ENCODE measurements at places on chromosomes 13 and 19. TPM values are rescaled to one million over a fixed set of nuclear protein-coding genes. Genes with fewer than 3 reads are reported as not detected.

DNA sequence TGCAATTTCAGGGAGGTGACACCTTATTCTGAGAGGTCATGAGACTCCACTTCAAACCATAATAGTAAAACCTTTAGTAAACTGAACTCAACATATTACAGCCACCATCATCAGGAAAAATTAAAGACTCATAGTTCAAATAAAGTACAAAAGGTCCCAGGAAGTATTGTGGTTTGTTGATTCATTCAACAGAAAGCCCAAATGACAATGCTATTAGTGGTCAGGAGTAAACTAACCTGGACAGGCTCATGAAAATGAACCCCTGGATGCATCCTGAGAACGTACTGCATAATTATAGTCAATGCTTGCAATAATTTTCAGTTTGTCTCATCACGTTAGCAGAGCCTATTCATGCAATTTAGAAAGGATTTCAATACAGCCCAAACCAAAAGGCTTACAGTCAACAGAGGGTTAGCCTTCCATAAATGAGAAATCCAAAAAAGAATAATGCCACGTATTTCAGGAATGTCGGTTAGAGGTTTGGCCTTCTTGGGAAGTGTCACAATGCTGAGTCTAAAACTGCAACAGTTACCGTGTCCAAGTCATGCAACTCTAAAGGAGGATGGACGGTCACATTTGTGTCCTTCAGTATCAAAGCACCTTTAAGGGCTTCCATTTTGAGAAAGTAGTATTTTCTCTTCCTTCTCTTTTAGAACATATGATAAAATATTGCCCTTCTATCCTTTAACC, 280.8 kb downstream of the ABCC4 start:
- DNase-seq, result no peak

DNA sequence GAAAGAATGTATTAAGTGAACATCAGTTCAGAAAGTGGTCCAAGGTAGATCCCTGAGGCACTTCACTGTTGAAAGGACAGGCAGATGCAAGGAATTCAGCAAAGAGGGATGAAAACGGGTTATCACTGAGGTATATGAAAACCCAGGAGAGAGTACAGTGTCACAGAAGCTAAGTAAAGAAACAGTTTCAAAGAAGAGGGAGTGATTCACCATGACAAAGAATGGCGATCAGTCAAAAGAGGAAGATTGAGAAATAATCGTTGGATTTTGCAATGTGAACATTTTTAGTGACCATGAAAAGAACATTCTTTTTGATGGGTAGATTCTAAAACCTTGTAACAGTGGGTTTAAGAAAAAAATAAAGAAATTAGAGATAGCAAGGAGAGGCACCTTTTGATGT, 99.3 kb downstream of the EPSTI1 start:
- no peak for DNase-seq

DNA sequence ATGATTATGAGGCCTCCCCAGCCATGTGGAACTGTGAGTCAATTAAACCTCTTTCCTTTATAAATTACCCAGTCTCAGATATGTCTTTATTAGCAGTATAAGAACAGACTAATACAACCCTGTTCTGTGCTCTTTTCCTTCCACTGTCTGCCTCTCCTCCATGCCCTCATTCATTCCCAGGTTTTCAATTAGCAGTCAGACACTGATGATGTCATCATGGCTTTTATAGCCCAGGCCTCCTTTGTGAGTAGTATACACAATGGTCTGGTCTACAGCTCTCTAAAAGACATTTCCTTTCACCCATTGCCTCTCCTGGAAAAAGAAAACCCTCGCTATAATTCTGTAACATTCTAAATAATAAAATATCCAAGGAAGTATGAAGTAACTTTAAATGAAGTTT, 25.5 kb downstream of the FGF14 start:
- DNase-seq, result no peak

DNA sequence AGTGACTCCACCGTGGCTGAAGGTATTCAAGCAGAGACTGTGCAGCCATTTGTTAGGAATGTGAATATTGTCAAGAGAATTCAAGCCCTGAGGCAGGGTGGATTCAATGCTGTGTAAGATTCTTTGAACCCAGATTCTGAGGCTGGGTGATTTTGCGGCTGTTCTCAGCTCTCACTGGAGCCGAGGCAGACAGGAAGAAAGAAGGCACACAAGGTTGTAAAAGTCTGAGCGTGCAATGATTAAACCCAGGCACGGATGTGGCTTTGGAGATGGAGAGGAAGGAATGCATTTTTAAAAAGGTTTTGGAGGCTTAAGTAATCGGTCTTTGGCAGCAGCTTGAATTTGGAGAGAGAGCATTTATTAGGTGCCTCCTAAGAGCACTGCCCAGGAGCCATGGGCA, 187.9 kb downstream of the KATNAL1 start:
- no peak for DNase-seq

DNA sequence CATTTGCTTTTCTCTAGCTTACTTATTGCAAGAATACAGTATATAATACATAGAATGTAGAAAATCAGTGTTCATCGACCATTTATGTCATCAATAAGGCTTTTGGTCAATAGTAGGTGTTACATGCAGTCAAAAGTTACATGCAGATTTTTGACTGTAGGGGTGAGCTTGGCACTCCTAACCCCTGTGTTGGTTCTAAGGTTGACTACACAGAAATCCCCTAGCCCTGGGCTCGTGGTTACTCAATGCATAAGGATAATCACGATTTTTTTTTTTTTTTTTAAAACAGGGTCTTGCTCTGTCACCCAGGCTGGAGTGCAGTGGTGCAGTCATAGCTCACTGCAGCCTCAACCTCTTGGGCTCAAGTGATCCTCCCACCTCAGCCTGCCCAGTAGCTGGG, 4.0 kb upstream of the NWD1 start:
- DNase-seq, result no peak

DNA sequence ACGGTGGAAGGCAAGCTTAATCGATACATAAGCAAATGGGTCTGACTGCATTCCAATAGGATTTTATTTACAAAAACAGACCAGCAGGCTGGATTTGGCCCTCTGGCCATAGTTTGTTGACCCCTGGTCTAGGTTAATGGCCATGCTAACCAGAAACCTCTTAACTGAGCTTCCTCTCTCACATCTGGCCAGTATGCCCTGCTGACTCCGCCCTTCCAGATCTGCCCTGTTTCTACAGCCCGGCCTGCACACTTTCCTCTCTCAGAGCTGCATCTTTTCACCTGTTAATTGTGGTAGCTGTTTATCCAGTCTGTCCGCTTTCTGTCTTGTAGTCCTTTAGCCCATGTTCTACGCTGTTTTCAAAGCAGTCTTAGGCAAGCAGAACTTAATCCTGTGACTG, 25.6 kb downstream of the EDNRB start:
- no peak for DNase-seq

DNA sequence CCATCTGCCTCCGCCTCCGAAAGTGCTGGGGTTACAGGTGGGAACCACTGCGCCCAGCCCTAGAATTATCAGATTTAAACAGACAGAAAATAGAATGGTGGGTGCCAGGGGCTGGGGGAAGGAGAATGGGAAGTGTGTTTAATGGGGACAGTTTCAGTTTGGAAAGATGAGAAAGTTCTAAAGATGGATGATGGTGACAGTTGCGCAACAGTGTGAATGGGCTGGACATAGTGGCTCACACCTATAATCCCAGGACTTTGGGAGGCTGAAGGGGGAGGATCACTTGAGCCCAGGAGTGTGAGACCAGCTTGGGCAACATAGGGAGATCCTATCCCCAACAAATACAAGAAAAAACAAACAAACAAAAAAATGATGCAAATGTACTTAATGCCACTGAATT, 15.9 kb downstream of the KANK2 start:
- DNase-seq, result no peak

DNA sequence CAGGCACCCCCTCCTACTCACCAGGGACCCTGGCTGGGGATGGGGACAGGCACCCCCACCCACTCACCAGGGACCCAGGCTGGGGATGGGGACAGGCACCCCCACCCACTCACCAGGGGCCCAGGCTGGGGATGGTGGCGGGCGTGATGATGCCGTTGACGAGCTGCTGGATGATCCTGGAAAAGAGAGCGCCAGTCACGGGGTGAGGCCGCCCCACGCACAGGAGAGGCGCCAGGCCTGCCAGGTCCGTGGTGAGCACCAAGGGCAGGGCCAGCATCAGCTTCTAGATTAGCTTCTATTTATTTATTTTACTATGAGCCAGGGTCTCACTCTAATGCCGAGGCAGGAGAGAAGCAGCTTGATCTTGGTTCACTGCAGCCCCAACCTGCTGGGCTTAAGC, 10.4 kb downstream of the FGF22 start:
- no peak for DNase-seq

- DNase-seq, result no peak
These were observed 334.2 kb upstream of the SGCG start for GRCh38 chr13:22846551-22846950.

FLT3LG gene
- polyA plus RNA-seq, result 5.6 TPM

USHBP1 gene
- 16.2 TPM for polyA plus RNA-seq

PGLYRP2 gene
- polyA plus RNA-seq, result 0.19 TPM
